ENCODE measurements at places on chromosomes 7 and 10.

GRCh38 chr10:44383749-44384600 is 922 bp downstream of the CXCL12 start:
- DNase-seq, result no peak

DNA sequence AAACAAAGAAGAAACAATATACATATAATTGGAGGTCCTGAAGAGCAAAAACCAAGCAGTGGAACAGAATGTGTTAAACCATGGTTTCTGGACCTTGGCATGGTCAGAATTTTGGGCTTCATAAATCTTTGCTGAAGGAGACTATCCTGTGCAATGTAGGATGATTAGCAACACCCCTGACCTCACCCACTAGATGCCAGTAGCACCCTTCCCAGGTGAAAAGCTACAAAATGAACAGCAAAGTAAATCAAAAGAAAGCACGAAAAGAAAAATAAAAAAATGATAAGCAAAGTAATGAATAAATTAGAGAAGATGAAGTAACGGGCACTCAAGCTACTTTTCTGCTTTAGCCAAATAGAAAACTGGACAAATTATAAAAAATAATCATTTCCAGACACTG is 19.2 kb upstream of the ZPBP start:
- DNase-seq, result no peak

DNA sequence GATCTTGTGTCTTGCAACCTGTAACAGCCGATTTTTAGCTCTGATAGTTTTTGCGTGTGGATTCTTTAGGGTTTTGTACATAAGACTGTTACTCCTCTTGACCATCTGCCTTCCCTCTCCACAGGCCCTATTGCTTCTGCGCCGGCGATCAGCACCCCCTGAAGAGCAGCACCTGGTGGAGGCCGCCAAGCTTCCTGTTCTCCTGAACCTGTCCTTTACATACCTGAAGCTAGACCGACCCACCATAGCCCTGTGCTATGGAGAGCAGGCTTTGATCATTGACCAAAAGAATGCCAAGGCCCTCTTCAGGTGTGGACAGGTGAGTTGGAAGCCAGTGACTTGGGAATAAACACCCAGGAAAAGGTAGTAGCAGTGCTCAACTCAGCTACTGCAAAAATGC is 12.6 kb downstream of the FKBP6 start:
- DNase-seq, result no peak

DNA sequence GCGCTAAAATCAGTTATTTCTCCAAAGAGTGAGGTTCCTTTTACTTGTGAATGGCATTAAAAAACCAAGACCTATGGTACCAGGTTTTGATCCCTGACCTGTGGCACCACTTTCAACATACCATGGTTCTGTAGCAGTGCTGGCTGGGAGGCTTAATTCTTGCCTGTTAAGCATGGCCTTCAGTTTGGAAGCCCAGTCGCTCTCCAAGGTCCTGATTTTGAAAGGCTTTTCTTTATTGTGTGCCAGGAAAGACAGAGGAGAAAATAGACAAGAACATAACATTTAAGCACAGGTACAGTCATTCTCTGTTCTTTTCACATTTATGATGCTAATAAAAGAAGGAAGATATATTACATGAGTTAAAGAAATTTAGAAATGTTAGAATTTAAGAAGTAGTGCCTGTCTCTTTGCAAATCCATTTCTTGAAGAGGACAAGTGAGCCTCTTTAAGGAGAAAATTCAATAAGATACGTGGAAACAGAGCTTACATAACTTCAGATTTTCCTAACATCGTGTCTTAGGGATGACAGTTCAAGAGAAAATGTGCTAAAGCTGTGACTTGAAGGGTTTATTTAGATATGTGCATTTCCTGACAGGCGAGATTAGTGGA is 357.6 kb downstream of the DPP6 start:
- no peak for DNase-seq

Measured in AG04449 (cell line).